Stimulated activated CD4-positive, alpha-beta T cell treated with anti-CD3 and anti-CD28 coated beads, Interleukin-1b, Interleukin-23, amount 100 ng/mL, for 48 hours (primary cell): ENCODE measurements at places on chromosomes 16 and 17.
A peak's percentile ranks its signal among the peaks of the same experiment; 100 is the strongest.

GRCh38 chr17:75059369-75060345 lies 12.6 kb downstream of the KCTD2 start:
- DNase-seq = no peak

DNA sequence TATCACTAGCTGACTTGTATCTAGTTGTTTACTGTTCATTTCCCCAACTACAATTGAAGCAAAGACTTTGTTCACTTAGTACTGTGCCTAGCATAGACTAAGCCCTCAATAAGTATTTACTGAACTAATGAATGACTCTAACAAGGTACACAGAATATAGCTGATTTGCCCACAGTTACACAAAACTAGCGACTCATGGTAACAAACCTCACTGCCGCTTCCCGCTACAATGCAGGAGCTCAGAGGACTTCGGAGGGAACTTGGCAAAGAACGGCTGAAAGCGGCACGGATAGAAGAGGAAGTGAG lies 524 bp downstream of the EFTUD2 start:
- peak; percentile 19 for DNase-seq

DNA sequence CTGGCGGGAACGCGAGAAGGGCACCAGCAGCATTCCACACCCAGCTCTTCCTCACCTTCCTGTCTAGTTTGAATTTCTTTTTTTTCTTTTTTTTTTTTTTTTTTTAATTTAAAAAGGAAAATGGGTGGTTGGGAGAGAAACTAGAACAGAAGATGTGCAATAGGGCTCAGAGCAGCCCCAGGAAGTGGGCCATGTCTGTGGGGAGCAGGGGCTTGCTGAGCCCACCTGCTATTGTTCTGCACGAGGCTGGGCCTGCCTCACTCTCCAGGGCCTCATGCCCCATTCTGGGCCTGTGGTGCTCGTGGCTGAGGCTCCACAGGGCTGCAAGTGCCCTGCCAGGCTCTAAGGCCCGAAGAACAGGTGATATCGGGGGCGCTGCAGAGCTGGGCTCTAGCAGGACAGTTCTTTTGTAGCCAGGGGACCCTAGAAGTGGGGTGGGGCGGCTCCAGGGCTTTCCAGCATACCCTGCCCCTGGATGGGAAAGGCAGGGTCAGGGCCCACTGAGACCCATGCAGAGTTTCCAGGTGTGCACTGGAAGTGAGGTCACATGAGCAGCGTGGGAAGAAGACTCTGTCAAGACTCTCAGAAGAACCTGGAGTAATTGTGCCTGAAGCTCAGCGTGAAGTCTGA lies 12.4 kb downstream of the MRPL27 start:
- DNase-seq = no peak

- no peak for DNase-seq
Observed at GRCh38 chr16:11715246-11715947, 27.3 kb downstream of the TXNDC11 start.

- no peak for DNase-seq
Observed at GRCh38 chr16:47990676-47991075, 165.1 kb downstream of the ABCC12 start.

GRCh38 chr16:89157778-89158177 lies 13.8 kb upstream of the CDH15 start:
- DNase-seq = no peak

- DNase-seq = no peak
Observed at GRCh38 chr17:71402661-71403141, 718.1 kb upstream of the SOX9 start.

DNA sequence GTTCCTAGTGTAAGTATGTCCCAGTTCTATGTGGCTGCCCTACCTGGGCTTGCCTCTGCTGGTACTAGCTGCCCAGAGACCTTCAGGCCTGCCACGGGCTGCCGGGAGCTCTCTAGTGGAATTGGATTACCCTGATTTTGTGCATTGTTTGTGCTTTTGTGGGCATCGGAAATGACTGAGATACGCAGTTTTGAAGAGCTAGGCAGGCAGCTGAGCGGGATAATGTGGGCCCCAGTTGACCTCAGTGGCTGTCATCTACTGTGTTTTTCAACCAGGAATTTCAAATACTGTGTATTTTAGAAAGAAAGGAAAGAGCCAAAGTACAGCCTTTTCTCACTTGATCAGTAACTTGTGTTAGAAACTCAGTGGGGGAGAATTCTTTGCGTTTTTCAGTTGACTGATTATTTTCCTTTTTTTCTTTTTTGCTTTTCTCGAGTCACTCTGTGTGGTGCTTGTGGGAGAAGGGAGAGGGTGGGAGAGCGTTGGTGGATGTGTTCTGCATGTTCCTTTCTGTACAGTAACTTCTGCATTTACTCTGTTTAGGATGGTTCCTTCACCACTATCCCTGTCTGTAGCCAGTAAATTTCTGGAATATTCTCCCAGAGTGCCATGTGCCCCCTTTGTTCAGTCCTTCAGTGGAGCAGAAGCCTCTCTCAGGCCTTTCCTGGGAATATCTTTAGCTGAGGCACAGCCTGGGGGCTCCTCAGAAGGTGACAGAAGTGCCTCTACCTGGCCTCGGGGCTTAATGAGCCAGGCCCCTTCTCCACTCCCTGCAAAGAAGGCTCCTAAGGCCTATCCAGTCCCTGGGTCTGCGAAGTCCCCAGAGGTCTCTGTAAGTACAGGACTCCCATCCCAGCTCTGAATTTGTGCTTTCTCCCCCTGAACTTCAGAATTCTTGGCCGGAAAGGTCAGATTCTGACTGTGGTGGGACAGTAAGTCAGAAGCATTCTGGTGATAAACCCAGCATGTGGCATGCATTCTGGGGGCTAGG lies 15.0 kb upstream of the SLC12A3 start:
- DNase-seq = no peak

- DNase-seq = no peak
Observed at GRCh38 chr17:81681672-81682071, 1.9 kb downstream of the ARL16 start.

GRCh38 chr17:51035431-51035830 lies 85.2 kb downstream of the SPAG9 start:
- no peak for DNase-seq

GRCh38 chr17:49407981-49408501 lies 6.6 kb downstream of the PHB1 start:
- DNase-seq = peak; percentile 85

GRCh38 chr17:81189670-81190530 lies 23.9 kb upstream of the AATK start:
- no peak for DNase-seq

GRCh38 chr16:52787709-52788108 lies 240.8 kb upstream of the TOX3 start:
- no peak for DNase-seq

DNA sequence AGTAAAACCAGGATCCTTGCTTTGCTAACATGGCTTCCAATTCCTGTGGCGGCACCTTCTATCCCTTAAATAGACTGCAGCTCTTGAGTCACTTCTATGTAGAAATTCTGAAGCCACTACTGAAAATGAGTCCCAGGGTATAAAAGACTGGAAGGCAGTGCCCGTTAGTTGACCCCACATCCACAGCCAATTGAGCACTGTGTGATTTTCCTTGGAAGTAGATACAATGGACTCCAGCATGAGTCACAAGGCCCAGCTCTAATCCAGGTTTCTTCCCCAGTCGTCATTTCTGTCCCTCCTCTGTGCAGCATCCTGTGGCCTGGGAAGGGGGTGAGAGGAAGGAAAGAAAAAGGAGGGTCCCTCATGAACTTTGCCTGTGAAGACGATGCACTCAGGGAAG lies 69.5 kb downstream of the HLF start:
- no peak for DNase-seq

GRCh38 chr16:66614161-66614802 lies 9.8 kb downstream of the CMTM3 start:
- DNase-seq = no peak

GRCh38 chr17:3976675-3977171 lies 12.5 kb upstream of the ATP2A3 start:
- DNase-seq = no peak

GRCh38 chr17:37820995-37821713 lies 76.3 kb upstream of the HNF1B start:
- DNase-seq = no peak

DNA sequence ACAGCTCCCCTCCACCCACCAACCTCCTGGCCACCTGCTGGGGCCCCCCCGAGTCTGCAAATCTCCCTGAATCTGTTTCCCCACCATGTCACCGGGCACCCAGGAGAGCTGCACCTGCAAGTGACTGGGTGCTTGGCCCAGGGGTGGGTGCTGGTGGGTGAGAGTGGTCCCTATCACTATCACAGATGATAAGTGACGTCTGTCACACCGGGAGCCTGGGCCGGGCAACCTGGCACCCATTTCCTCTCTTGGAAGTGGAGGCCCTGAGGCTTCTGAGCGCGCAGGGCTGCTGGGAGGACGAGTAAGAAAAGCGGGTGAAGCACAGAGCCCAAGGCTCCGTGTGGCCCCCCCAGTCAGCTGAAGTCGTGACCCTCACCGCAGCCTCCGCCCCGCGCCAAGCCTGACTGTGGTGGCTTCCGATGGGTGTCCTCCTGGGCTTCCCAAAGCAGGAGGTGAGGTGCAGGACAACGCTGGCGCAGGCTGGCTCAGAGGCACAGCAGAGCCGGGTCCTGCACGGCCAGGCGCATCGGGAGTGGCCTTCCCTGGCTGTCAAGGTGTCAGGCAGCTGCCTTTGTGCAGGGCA lies 21.0 kb upstream of the ACSF3 start:
- no peak for DNase-seq

- DNase-seq = no peak
Observed at GRCh38 chr17:81858967-81859905, 1.1 kb downstream of the P4HB start.

GRCh38 chr17:77640916-77641605 lies 317.4 kb upstream of the TNRC6C start:
- no peak for DNase-seq

GRCh38 chr16:78198288-78198687 lies 98.8 kb downstream of the WWOX start:
- DNase-seq = no peak

- no peak for DNase-seq
Observed at GRCh38 chr16:23694644-23695373, 16.1 kb downstream of the PLK1 start.

DNA sequence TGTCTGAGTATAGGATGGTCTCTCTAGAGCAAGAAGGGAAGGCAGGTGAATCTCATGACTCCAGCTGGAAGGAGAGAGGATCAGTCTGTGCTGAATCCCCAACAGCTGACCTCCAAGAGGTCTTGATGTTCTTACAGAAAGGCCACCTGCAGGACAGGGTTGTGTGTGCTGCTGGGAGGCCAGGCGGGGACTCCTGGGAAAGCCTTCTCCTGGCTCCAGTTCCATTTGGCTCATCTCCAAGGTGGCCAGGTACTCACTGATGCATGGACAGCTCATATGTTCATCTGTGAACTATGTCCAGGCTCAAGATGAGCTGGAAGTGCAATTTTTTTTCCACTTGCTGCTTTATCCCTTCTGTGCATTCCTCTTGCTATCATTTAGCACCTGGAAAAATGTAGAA lies 730.2 kb upstream of the RBFOX1 start:
- DNase-seq = no peak

GRCh38 chr16:51407199-51407598 lies 256.1 kb upstream of the SALL1 start:
- DNase-seq = no peak
